AG04450 (cell line): ENCODE measurements at places on chromosomes 2 and 18. TPM values are rescaled to one million over a fixed set of nuclear protein-coding genes. Genes with fewer than 3 reads are reported as not detected.
A peak's percentile ranks its signal among the peaks of the same experiment; 100 is the strongest.

The ATP8B1 gene
- polyA plus RNA-seq, result 59.8 and 77.6 TPM in 2 replicates

The CHRNA1 gene
- polyA plus RNA-seq, result 2.6 and 2.7 TPM in 2 replicates

The FAM161A gene
- 1.1 and 1.6 TPM in 2 replicates for polyA plus RNA-seq

The HOXD9 gene
- not detected in 2 replicates for polyA plus RNA-seq

The LIMS3 gene
- 3.3 and 3.7 TPM in 2 replicates for polyA plus RNA-seq

The ATRAID gene
- polyA plus RNA-seq, result 219 and 233 TPM in 2 replicates

DNA sequence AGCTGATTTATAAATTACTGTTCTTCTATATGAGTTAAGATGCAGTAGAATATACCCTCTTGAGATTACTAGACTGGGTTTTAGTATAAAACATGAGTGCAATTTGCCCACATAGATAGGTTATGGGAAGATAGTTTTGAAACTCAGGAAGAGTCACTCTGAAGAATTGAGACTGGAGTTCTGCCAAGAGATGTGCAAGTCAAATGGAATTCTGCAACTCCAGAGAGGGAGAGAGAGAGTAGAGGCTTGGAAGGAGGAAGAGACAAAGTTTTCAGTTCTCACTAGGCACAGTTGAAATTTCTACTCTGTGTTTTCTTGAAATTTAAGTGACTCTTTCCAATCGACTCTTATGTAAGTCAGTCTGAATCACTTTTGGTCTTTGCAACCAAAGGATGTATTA lies 878.8 kb downstream of the TSN start:
- peak; percentile 18 for DNase-seq

GRCh38 chr18:62366992-62367391 lies 41.9 kb downstream of the TNFRSF11A start:
- DNase-seq, result no peak
